ENCODE measurements at places on chromosomes 7 and 10. TPM values are rescaled to one million over a fixed set of nuclear protein-coding genes. Genes with fewer than 3 reads are reported as not detected.

TBC1D12 gene
- total RNA-seq, result 16.9 TPM

KIFBP gene
- total RNA-seq, result 41.4 TPM

LEP gene
- 4.1 TPM for total RNA-seq

AFAP1L2 gene
- 1.8 TPM for total RNA-seq

ARMS2 gene
- total RNA-seq, result not detected

DOCK1 gene
- 82.8 TPM for total RNA-seq

NME8 gene
- not detected for total RNA-seq

All from hair follicle dermal papilla cell (primary cell).